ENCODE measurements at places on chromosomes 4 and X.

DNA sequence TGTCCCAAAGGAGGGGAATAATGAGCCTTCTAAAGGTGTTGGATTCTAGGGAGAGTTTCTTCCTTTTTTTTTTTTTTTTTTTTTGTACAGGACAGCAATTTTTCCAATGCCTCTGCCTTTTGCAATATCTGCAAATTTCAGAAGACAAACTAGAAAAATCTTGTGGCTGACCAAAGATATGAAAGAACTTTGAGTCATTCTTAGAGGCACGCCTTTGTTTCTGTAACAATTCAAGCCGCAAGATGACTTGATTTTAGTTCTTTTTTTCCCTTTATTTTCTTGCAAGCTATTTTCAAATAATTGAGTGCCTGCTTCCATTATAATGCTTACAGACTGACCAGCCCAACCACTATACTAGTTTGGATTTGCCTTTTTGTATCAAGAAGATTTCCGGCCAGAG, 47.6 kb upstream of the UXT start:
- DNase-seq = peak; percentile 56

GRCh38 chr4:1234811-1235292, 14.1 kb downstream of the CTBP1 start:
- DNase-seq = no peak

- no peak for DNase-seq
Observed at GRCh38 chr4:156019246-156019645, 65.6 kb upstream of the CTSO start.

DNA sequence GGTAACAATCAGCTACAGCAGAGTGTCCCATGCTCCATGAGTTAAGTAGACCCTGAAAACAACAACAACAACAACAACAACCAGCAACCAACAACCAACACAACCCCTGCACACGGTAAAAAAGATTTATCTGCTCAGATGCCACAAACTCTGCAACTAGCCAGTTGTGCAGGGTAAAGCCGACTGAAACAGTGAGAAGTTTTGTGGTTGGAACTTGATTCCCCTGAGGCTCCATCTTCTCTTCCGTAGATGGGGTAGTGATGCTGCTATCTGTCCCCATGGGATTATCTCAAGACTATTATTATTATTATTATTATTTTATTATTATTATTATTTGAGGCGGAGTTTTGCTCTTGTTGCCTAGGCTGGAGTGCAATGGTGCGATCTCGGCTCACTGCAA, 50.6 kb upstream of the RAPGEF2 start:
- DNase-seq = no peak

DNA sequence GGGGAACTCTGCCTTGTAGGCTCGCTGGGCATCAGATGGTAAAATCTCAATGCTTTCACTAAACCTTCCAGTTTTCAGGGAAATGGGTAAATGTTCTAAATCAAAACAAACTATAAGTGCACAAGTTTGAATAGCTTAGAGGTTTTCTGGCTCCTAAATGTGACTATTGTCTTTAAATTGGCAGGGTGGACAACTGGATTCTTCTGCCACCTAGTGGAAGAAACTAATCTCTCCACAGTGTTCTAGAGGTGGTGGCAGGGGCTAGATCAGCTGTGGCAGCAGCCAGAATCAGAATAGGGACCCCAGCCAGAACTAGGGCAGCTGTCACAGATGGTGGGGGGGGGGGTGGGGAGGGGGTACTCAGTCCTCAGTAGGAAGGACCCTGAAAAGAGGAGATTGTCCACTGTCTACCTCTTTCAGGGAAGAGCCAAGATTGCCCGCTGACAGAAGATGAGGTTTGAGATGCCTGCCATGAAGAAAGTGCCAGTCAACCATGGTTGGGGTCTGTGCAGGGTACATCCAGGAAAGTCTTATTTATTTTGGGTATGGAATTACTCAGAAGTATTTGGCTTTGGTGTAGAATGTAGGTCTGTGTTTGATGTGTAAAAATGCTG, 201.4 kb downstream of the CCNG2 start:
- peak; percentile 18 for DNase-seq

GRCh38 chr4:16759931-16760582, 138.4 kb downstream of the LDB2 start:
- no peak for DNase-seq

DNA sequence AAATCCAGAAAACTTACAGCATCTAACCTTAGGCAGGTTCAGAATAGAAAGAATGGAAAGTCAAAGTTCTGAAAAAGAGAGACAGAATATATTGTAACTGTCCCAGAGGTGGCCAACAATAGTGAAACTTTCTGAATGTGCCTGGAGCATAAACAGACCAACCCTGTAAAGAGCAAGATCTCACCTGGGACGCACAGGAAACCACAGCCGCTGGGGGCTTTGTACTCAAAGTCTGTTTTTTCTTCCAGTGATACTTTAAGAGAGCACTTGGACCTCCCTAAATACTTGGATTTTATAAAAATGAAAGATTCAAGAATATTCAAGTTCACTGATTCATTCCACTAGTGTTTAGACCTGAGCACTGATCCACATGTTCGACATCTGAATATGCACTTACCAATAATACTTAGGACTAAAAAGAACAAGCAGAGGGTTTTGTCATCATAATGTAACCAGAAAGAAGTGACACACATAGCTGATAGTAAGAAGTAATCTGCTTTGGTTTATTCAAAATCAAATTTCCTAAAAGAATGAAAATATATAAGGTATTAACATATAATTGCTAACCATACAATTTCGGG, 35.3 kb downstream of the ARAP2 start:
- DNase-seq = no peak

GRCh38 chrX:153494541-153495361, at the start of gene BGN:
BGN (plus strand) TSS chrX:153494980; CDS start chrX:153504632, 9,652 bp downstream.
- no peak for DNase-seq

DNA sequence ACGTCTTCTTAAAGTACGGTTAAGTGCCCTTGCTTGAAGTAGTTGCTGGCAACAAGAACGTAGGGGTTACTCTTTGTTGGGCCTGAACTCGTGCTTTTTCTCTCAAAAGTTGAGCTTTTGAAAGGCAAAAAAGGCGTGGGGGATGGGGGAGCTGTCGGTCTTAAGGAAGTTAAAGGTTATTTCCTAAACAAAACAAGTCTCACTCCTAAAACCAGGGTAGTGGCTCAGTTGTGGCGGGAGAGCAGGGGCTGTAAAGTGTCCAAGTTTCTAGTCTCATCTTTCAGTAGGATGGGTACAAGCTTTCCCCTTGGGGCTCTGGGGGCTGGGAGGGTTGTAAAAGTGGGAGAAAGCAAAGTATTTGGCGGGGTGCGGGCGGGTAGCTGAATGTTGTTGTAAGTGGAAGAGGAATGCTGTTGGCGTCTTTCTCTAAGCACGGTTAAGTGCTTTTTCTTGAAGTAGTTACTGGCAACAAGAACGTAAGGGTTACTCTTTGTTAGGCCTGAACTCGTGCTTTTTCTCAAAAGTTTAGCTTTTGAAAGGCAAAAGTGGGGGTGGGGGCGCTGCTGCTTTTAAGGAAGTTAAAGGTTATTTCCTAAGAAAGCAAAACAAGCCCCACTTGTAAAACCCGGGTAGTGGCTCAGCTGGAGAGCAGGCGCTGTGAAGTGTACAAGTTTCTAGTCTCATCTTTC, 904 bp upstream of the WDR1 start:
- DNase-seq = no peak

DNA sequence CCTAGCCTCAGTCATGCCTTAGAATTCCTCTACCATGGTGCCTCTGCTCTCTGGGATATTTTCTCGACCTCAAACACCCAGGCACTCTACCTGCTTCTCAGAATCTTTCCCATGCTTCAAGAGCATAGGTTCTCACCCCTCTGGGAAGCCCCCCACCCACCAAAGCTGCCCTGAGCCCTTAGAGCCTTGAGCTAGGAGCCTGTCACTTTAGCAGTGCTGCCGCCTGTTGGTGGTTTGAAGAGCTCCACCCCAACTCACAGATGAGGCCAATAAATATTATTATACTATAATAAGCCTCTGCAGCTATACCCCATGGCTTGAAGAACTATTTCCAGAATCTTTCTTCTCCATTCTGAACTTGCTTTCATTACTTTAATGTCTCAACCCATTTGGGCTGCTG, 109.7 kb downstream of the RTL5 start:
- DNase-seq = no peak

DNA sequence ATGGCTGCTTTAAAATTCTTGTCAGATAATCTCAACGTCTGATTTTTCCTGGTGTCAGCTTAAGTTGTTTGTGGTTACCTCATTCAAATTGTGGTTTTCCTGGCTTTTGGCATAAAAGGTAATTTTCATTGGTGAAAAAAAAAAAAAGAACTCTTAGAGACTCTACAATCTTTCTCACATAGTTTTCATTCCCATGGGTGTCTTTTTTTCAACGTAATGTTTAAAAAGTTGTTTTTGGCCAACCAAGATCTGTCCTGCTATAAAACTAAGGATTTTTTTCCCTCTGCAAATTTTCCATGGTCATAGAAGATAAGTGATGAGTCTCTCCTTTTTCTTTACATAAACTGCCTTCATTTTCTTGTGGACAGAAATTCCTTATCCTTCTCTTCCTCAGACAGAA, 28.9 kb upstream of the RPS6KA6 start:
- peak; percentile 18 for DNase-seq

GRCh38 chr4:12580787-12581186, 903.4 kb downstream of the RAB28 start:
- DNase-seq = no peak

- DNase-seq = no peak
Observed at GRCh38 chr4:40462326-40462725, 127.2 kb downstream of the CHRNA9 start.

- peak; percentile 49 for DNase-seq
Observed at GRCh38 chr4:76803522-76803921, 94.4 kb downstream of the SOWAHB start.

DNA sequence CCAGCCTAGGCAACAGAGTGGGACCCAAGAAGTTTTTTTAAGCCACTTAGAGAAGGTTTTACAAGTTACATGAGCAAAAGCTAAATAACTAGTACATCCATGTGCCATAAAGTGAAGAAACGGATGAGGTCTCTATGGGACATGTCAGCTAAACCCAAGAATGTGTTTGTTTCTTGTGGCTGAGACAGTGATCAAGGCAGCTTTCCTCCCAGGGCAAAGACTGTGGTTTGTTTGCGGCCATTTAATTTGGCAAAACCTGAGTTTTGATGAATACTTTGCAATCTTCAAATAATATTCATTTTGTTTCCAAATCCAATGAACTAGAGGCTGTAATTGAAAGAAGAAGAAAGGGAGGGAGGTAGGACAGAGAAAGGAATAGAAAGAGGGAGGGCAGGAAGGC, 44.9 kb upstream of the SLC2A9 start:
- no peak for DNase-seq

GRCh38 chrX:136126872-136127406, 20.4 kb upstream of the FHL1 start:
- no peak for DNase-seq

GRCh38 chrX:37922928-37923327, 75.6 kb upstream of the DYNLT3 start:
- no peak for DNase-seq

DNA sequence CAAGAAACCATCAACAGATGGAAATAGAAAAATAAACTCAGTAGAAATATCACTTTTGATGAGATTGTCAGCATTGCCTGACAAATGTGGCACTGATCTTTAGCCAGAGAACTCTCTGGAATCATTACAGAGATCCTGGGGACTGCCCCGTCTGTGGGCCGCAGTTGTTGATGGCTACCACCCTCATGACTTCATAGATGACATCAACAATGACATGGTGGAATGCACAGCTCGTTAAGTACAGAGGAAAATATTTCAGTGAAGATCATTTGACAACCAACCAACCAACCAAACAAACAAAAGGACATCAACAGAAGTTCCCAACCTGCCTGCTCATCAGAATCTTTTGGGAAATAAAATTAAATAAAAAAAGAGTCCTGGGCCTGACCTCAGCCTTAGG, 132.6 kb downstream of the UCHL1 start:
- DNase-seq = no peak

GRCh38 chr4:139858436-139859205, 193.0 kb downstream of the MGST2 start:
- DNase-seq = no peak

DNA sequence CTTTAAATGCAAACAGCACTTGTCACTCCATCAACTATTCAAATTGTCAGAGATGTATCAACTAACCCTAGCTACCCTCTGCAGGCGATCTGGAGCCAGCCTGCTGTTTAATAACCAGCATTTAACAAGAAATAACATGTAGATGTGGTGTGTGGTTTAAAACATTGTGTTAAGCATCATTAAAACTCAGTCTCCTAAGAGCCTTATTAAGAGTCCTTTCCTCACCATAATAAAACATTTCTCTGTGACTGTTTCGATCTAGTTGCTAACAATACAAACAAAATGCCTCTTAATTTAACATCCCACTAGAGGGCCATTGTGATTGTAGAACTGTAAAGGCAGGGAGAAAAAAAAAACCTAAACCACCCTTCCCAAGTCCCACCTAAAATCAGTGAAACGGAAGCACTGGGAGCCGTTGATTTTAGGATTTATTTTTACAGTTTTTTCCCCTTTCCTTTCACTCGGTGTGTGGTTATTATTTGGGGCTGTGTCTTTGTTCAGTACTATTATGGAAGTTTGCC, 708.6 kb downstream of the C4orf33 start:
- no peak for DNase-seq

GRCh38 chrX:7091923-7092322, 55.6 kb upstream of the STS start:
- no peak for DNase-seq
